Activated naive CD8-positive, alpha-beta T cell treated with anti-CD3 and anti-CD28 coated beads, Interleukin-2, amount 10 ng/mL, durations not matched to agents 7 days and 5 days (primary cell): ENCODE measurements at places on chromosomes 11 and 22. TPM values are rescaled to one million over a fixed set of nuclear protein-coding genes. Genes with fewer than 3 reads are reported as not detected.

The KDM4D gene
- total RNA-seq, result 1.3 TPM

The LGR4 gene
- 0.11 TPM for total RNA-seq

The ZW10 gene
- total RNA-seq, result 16.3 TPM

The BLID gene
- not detected for total RNA-seq

The OR5L1 gene
- total RNA-seq, result not detected

The GTPBP1 gene
- 98.6 TPM for total RNA-seq

The OR5A1 gene
- not detected for total RNA-seq

The MAP6 gene
- not detected for total RNA-seq

The MUC6 gene
- total RNA-seq, result not detected

The TRAF6 gene
- total RNA-seq, result 13.3 TPM

The OR52R1 gene
- total RNA-seq, result not detected

DNA sequence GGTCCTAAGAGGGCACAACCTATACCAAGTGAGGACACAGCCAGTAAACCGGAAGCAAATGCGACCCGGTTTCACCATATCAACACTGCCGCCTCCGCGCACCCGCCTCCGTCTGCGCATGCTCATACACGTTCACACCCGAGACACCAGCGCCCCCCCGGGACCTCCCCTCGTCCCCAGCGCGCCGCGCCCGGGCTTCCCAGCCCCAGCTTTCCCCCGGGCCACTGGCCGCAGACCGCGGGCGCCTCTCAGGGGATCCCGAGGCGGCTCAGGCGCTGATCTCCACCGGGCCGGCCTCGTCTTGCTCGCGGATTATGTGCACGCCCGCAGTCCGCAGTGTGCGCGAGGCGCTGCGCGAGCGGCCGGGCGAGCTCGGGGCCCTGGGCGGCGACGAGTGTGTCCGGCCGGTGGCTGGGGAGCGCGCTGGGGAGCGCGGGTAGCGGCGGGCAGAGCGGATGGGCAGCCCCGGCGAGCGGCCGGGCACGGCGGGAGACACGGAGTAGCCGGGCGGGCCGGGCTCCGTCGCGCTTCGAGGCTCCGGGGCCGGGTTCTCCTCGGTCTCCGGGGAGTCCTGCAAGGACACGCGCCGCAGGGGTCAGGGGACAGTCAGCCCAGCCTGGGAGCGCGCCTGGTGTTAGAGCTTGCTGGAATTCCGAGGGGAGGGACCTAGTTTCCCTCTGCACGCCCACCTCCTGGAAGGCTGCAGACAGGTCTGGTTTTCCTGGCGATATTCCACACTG, 2.0 kb downstream of the HEPN1 start:
- H3K4me1 ChIP-seq, result peaks cover 20% of the 10 kb centered on the region
- peak overlapping the region; percentile 56 for H3K4me3 ChIP-seq

DNA sequence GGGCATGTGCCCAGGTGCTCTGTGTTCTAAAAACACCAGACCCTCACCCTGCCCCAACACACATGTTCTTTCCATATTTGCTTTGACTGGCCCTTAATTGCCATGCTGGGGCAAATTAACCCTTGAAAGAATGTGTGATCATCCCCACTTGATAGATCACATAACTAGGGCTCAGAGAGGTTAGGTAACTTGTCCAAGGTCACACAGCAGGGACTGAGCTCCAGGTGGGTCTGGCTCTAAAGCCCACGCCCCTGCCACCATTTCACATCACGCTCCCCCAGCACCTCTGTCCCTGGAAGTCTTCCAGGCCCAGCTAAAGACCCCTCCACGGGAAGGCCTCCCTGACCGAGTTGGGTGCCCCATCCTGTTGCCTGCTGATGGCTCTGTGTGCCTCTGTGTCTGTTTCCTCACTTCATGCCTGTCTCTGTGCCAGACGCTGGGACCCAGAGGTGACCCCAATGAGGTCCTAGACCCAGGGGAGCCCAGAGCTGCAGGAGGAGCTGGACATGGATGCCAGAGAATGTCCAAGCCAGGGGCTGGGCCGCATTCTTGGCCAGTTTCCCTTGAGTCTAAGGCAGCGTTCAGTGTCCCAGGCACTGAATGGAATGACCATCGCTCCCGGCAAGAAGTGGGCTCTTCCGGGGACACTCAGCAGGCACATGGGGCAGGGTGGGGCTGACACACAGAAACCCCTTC, 79.7 kb downstream of the MYO7A start:
- no peaks in the 10 kb centered on the region for H3K36me3 ChIP-seq
- H3K4me3 ChIP-seq, result no peak overlapping the region
- H3K4me1 ChIP-seq, result no peaks in the 10 kb centered on the region
- DNase-seq, result peak; percentile 17
- no peak overlapping the region for H3K27ac ChIP-seq
- peaks cover 3% of the 10 kb centered on the region for H3K27me3 ChIP-seq

- H3K4me1 ChIP-seq, result peaks cover 9% of the 10 kb centered on the region
- DNase-seq, result no peak
- no peaks in the 10 kb centered on the region for H3K27me3 ChIP-seq
- no peak overlapping the region for H3K27ac ChIP-seq
These were observed 33.9 kb downstream of the AP2A2 start for GRCh38 chr11:959608-960007.

DNA sequence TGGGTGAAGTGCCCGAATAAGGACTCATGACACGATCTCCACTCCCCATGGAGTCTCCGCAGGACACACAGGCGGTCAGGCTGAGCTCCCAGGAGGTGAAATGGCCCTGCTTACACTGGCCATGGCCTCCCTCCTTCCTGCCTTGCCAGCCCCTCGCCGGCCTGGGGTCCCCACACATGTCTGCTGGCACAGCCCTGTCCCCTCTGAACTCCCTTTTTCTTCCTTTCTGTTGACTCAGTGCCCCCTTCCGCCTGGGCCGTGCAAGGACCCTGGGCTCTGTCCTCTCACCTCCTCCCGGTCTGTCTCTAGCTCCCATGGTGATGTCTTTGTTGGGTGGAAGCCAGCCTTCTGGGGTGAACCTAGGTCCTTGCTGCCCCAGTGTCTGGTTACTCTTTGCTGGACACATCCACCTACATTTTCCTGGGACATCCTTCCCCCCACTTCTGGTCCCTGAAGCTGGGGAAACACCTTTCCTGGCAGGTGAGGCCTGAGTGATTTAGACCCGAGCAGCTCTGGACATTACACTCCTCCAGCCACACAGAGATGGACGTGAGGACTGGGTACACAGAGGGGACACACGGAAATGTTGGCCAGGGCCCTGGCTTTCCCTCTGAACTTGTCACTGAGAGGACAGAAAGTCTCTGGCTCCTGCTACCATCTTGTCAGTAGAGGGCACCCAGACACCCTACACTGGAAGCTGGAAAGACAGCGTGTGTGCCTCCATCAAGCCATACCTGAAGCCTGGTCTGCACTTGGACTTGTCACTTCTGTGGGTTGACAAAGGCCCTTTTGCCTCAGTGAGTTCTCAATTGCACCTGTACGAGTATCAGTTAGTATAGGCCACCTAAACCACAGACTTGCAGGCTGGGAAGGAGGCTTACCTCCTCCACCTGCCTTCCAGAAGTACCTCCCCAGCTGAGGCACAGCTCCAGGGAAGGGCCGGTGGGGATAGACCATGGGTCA, 864.3 kb downstream of the TBC1D22A start:
- no peaks in the 10 kb centered on the region for H3K27me3 ChIP-seq
- no peaks in the 10 kb centered on the region for H3K36me3 ChIP-seq
- no peaks in the 10 kb centered on the region for H3K4me1 ChIP-seq
- H3K27ac ChIP-seq, result no peak overlapping the region

GRCh38 chr11:40716344-40717130, 742.9 kb downstream of the LRRC4C start:
- DNase-seq, result no peak
- H3K27me3 ChIP-seq, result no peaks in the 10 kb centered on the region
- no peaks in the 10 kb centered on the region for H3K36me3 ChIP-seq
- H3K4me3 ChIP-seq, result no peak overlapping the region
- no peak overlapping the region for H3K27ac ChIP-seq
- no peaks in the 10 kb centered on the region for H3K4me1 ChIP-seq

GRCh38 chr22:20576445-20576816, 69.0 kb downstream of the MED15 start:
- peaks cover 3% of the 10 kb centered on the region for H3K4me1 ChIP-seq
- no peak overlapping the region for H3K4me3 ChIP-seq
- H3K36me3 ChIP-seq, result peaks cover 24% of the 10 kb centered on the region
- no peak for DNase-seq

- peaks cover 34% of the 10 kb centered on the region for H3K4me1 ChIP-seq
- DNase-seq, result no peak
- peaks cover 2% of the 10 kb centered on the region for H3K36me3 ChIP-seq
These were observed 755.0 kb downstream of the OPCML start for GRCh38 chr11:132777067-132777975.

- peaks cover 4% of the 10 kb centered on the region for H3K4me1 ChIP-seq
- H3K4me3 ChIP-seq, result no peak overlapping the region
- DNase-seq, result no peak
- H3K27me3 ChIP-seq, result no peaks in the 10 kb centered on the region
These were observed 67.4 kb upstream of the PITPNB start for GRCh38 chr22:27986459-27986858.

- peaks cover 67% of the 10 kb centered on the region for H3K27me3 ChIP-seq
- H3K27ac ChIP-seq, result no peak within 1 kb of the TSS
These were observed at the start of gene PVALB for GRCh38 chr22:36816636-36817524. PVALB (minus strand) TSS chr22:36817035; CDS start chr22:36817005, 30 bp downstream.

DNA sequence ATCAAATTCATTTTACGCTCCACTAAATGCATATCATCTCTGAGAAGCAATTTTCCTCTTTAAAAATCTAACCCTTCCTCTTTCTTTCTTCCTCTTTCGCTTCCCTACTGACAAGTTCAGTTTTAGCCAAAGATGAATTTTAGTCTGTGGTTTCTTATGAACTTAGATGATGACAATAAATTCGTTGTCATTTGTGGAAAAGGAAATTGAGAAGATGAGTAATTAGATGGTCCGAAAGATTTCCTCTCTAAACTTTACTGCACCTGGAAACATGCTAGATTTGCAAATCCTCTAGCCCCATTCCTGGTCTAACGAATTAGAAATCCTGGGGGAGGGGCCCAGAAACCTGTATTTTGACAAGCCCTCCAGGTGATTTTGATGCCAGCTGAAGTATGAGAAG, 855.4 kb upstream of the CHORDC1 start:
- H3K4me3 ChIP-seq, result no peak overlapping the region
- H3K27ac ChIP-seq, result no peak overlapping the region
- no peaks in the 10 kb centered on the region for H3K36me3 ChIP-seq
- H3K4me1 ChIP-seq, result no peaks in the 10 kb centered on the region
- H3K27me3 ChIP-seq, result no peaks in the 10 kb centered on the region

DNA sequence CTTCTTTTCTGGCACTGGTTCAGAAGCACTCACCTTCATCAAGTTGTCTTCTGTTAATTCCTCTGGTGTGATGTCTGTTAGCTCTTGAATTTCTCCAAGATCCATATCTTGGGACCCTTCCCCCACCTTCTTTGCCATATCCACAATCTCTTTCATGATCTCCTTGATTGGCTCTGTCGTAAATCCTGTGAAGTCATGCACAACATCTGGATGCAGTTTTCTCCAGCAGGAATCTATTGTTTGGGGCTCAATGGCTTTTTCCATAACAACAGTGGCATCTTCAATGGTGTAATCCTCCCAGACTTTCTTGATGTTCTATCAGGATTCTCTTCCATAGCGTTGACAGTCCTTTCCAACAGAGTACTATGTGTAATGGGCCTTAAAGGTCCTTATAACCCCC, 96.9 kb downstream of the CSTPP1 start:
- H3K27me3 ChIP-seq, result peaks cover 4% of the 10 kb centered on the region
- H3K36me3 ChIP-seq, result peaks cover 3% of the 10 kb centered on the region
- no peak for DNase-seq
- H3K4me1 ChIP-seq, result peaks cover 3% of the 10 kb centered on the region
- no peak overlapping the region for H3K4me3 ChIP-seq

- H3K4me3 ChIP-seq, result no peak overlapping the region
- H3K27ac ChIP-seq, result no peak overlapping the region
- peaks cover 13% of the 10 kb centered on the region for H3K4me1 ChIP-seq
- peaks cover 64% of the 10 kb centered on the region for H3K27me3 ChIP-seq
- no peak for DNase-seq
These were observed 7.1 kb downstream of the NRXN2 start for GRCh38 chr11:64715756-64716472.

DNA sequence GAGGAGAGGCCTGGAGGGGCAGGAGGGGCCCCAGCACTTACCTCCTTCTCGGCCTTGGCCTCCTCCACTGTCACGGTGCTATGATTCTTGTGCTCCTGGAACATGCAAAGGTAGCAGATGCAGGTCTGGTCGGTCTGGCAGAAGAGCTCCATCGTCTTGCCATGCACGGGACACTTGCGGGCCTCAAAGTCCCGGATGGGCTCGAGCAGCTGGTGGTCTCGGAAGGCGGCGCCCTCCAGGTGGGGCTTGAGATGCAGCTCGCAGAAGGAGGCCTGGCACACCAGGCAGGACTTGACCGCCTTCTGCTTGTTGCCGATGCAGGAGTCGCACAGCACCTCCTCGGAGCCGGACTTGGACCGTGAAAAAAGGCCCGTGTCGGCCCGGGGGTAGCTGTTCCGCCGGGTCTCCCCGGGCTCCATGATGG, 714 bp downstream of the TRIM29 start:
- H3K27me3 ChIP-seq, result peaks cover 5% of the 10 kb centered on the region
- H3K27ac ChIP-seq, result no peak overlapping the region
- DNase-seq, result no peak
- H3K4me3 ChIP-seq, result no peak overlapping the region
- no peaks in the 10 kb centered on the region for H3K4me1 ChIP-seq

DNA sequence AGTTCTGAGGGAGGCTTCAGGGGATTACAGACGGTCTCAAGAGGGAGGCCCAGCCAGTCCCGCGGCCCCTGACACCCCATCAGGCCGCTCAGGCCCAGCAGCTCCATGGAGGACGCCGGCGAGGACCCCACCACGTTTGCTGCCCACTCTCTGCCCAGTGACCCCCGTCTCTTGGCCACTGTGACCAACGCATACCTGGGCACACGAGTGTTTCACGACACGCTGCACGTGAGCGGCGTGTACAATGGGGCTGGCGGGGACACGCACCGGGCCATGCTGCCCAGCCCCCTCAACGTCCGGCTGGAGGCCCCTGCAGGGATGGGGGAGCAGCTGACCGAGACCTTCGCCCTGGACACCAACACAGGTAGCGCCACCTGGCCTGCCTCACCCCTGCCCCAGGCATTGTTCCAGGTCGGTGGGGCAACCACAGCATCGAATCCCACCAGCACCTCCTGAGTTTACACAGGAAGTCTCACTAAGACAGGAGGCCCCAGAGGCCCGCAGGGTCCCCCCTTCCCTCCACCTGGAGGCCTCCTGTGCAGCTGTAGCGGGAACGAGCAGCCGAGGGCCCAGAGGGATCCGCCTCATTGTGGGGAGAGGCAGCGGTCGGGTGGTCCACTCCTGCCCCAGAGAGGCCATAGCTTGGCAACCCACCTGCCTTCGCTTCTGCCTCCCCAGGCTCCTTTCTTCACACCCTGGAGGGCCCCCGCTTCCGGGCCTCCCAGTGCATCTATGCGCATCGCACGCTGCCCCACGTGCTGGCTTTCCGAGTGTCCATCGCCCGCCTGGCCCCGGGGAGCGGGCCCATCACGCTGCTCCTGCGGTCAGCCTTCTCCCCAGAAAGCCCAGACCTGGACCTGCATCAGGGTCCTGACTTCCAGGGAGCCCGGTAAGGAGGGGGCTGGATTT, 1.0 kb downstream of the PGGHG start:
- H3K27me3 ChIP-seq, result no peaks in the 10 kb centered on the region
- DNase-seq, result peak; percentile 70
- H3K27ac ChIP-seq, result peak overlapping the region; percentile 95

- H3K4me3 ChIP-seq, result no peak overlapping the region
- H3K27ac ChIP-seq, result no peak overlapping the region
- H3K36me3 ChIP-seq, result no peaks in the 10 kb centered on the region
- no peak for DNase-seq
- H3K4me1 ChIP-seq, result no peaks in the 10 kb centered on the region
- no peaks in the 10 kb centered on the region for H3K27me3 ChIP-seq
These were observed 76.1 kb downstream of the BBOX1 start for GRCh38 chr11:27116684-27117083.

GRCh38 chr11:2444821-2445745, at the start of gene KCNQ1:
KCNQ1 (plus strand) TSS chr11:2445008; CDS start chr11:2445099, 91 bp downstream.
- H3K4me3 ChIP-seq, result peak within 1 kb of the TSS; percentile 88
- peaks cover 12% of the 10 kb centered on the region for H3K27me3 ChIP-seq
- H3K36me3 ChIP-seq, result peaks cover 2% of the 10 kb centered on the region
- DNase-seq, result peak; percentile 83
